ENCODE measurements at places on chromosomes 12 and 14. TPM values are rescaled to one million over a fixed set of nuclear protein-coding genes. Genes with fewer than 3 reads are reported as not detected.

Gene CMKLR1
- under 0.01 TPM for total RNA-seq

Gene TAS2R31
- total RNA-seq = 7.2 TPM

Gene METAP2
- 80.0 TPM for total RNA-seq

Gene TBX5
- not detected for total RNA-seq

Gene DBX2
- not detected for total RNA-seq

Gene METTL25
- 15.7 TPM for total RNA-seq

Gene DAO
- not detected for total RNA-seq

Gene PDE3A
- 25.2 TPM for total RNA-seq
